ENCODE measurements at places on chromosomes 12 and 14. TPM values are rescaled to one million over a fixed set of nuclear protein-coding genes. Genes with fewer than 3 reads are reported as not detected.

- H3K4me3 ChIP-seq, result no peak overlapping the region
- DNase-seq, result no peak
- H3K27me3 ChIP-seq, result no peaks in the 10 kb centered on the region
- H3K27ac ChIP-seq, result no peak overlapping the region
- peaks cover 40% of the 10 kb centered on the region for H3K36me3 ChIP-seq
These were observed 69.0 kb downstream of the WSCD2 start for GRCh38 chr12:108198043-108198442.

GRCh38 chr14:60723907-60724618 lies at the start of gene SIX4:
SIX4 (minus strand) TSS chr14:60724351; CDS start chr14:60724074, 277 bp downstream.
- peak within 1 kb of the TSS; percentile 72 for H3K4me3 ChIP-seq
- peaks cover 32% of the 10 kb centered on the region for H3K27me3 ChIP-seq
- H3K36me3 ChIP-seq, result no peaks in the 10 kb centered on the region
- peak within 1 kb of the TSS; percentile 73 for H3K27ac ChIP-seq
- DNase-seq, result no peak

- H3K4me1 ChIP-seq, result peaks cover 48% of the 10 kb centered on the region
- no peaks in the 10 kb centered on the region for H3K36me3 ChIP-seq
These were observed 28.5 kb downstream of the PAWR start for GRCh38 chr12:79662046-79662811.

DNA sequence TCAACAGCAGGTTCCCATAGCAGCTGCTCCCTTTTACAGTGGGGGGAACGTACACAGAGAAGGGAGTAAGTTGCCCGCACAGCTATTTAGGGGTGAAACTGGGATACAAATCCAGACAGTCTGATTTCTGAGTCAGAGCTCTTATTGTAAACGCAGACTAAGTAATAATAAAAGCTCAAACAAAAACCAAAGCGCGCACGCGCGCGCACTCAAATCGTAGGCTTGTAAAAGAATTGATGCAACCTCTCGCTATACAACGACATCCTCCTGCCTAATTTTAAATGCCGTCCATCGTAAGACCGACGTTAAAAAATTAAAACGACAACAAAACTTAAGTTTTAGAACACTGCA lies 747 bp upstream of the DACT1 start:
- peak overlapping the region; percentile 82 for H3K27ac ChIP-seq
- peaks cover 18% of the 10 kb centered on the region for H3K4me1 ChIP-seq
- peak overlapping the region; percentile 87 for H3K4me3 ChIP-seq
- peak; percentile 93 for DNase-seq
- H3K36me3 ChIP-seq, result no peaks in the 10 kb centered on the region

DNA sequence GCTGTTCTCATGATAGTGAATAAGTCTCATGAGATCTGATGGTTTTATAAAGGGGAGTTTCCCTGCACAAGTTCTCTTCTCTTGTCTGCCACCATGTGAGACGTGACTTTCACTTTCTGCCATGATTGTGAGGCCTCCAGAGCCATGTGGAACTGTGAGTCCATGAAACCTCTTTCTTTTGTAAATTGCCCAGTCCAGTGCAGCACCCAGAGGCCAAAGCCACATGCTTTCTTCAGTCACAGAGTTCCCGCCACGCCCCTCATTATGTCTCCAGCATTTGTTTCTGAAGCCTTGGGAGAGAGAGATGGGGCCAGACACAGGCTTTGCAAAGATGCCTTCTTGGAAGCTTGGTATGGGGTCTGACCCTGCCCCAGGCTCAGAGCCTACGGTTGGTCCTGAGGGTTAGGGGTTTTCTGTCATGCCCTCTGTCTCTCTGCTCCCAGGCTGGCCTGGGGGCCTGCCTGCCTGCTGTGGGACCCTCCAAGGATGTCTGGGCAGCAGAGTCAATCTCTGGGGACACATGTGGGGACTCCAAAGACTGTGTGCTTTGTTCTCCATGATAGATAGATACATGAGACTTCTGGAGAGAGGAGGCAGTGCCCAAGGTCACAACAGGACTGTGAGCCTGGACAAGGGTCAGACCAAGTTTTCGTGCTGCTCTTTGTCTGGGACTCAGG lies 114.1 kb upstream of the PRMT8 start:
- no peak for DNase-seq
- H3K4me1 ChIP-seq, result peaks cover 13% of the 10 kb centered on the region

The ADAMTS20 gene
- total RNA-seq, result not detected
